Neural progenitor cell (in vitro differentiated cells): ENCODE measurements at places on chromosomes 12 and 14. TPM values are rescaled to one million over a fixed set of nuclear protein-coding genes. Genes with fewer than 3 reads are reported as not detected.
A peak's percentile ranks its signal among the peaks of the same experiment; 100 is the strongest.

Gene DPPA3
- total RNA-seq: 0.13 and 0.25 TPM in 2 replicates

DNA sequence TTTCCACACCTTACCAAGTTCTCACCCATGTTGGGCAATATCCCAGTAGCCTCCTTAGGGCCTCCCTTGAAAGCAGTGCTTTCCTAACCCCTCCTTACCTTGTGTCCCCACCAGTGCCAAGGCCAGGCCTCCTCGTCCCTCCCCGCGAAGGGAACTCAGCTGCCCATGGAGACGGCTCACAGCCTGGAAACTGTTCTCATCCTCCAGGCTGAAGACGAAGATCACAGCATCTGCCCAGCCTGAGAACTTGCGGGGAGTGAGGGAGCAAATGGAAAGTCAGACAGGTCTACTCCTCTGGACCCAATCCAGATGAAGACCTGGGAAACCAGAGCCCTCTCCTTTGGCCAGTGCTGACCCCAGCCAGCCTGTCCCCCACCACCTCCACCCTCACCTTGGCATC lies 4.6 kb downstream of the AGAP2 start:
- peaks cover 10% of the 10 kb centered on the region for H3K4me1 ChIP-seq
- H3K4me3 ChIP-seq: no peak overlapping the region
- no peaks in the 10 kb centered on the region for H3K36me3 ChIP-seq
- no peak for DNase-seq

- H3K27ac ChIP-seq: no peak overlapping the region
- H3K27me3 ChIP-seq: peaks cover 100% of the 10 kb centered on the region
- peak; percentile 27 for DNase-seq
- H3K4me1 ChIP-seq: peaks cover 7% of the 10 kb centered on the region
These were observed 8.5 kb downstream of the FOXG1 start for GRCh38 chr14:28774764-28775735.

Gene IAPP
- total RNA-seq: 0.15 and 0.92 TPM in 2 replicates

GRCh38 chr12:52032446-52032803 lies 18.8 kb upstream of the NR4A1 start:
- H3K27ac ChIP-seq: no peak overlapping the region
- peak overlapping the region; percentile 39 for H3K4me3 ChIP-seq
- no peaks in the 10 kb centered on the region for H3K36me3 ChIP-seq
- peaks cover 30% of the 10 kb centered on the region for H3K4me1 ChIP-seq
- peaks cover 42% of the 10 kb centered on the region for H3K27me3 ChIP-seq

DNA sequence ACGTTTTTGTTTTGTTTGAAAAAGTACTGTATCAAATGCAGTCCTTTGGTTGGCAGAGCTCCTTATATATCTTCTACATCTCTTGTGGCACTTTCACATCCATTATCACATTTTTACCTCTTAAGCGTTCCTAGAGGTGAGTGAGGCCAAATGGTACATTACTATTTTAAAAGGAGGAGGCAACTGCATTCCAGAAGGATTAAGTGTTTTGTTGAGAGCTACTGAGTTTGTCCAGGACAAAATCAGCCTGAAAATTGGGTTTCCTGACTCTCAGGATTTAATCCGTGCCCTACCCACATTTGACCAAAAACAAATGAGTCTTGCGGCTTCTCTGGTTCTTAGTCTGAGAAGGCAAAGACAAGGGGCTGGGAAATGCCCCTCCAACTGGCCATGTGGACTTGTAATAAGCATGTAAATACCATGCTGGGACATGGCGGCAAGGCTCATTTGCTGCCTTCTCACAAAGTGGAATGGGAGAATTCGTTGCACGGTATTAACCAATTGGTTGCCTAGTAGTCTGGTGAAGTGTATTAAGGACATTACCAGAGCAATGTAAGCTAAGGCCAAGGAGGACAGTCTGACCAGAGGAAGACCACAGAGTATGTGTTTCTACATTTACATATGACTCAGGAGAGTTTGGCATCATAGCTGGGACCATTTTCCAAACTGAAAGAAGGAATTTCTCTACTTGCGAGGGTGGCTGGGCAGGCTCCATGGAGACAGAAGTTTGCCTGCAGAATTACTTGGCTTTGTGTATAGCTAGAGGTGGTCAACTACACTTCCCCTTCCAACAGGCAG lies 175.8 kb upstream of the PLXNC1 start:
- no peak overlapping the region for H3K27ac ChIP-seq
- H3K4me3 ChIP-seq: no peak overlapping the region
- peak; percentile 44 for DNase-seq
- peaks cover 22% of the 10 kb centered on the region for H3K4me1 ChIP-seq

DNA sequence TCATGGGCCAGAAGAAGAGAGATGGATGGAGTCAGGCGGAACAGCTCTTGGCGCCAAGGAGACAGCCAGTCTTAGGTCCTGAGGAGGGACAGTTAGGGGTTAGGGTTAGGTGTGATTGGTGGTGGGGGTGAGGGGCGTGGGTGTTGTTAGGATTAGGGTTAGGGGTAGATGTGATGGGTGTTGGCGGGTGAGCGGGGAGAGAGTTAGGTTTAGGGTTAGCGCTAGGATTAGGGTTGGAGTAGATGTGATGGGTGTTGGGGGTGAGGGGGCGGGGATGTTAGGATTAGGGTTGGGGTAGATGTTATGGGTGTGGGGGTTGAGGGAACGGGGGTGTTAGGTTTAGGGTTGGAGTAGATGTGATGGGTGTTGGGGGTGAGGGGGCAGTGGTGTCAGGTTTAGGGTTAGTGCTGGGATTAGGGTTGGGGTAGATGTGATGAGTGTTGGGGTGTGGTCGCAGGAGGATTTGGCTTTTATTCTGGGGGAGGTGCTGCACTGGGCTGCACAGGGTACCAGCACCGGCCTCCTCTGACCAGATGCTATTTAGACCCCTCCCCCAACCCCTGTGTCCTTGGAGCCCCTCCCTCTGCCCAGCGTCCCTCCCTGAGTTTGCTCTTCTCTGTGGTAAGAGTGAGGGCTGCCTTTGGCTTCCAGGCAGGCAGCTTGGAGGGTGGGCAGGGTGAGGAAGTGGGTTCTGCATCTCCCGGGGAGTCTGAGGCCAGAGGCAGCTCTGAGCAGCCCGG lies 35.6 kb upstream of the FBRSL1 start:
- H3K36me3 ChIP-seq: no peaks in the 10 kb centered on the region
- H3K27me3 ChIP-seq: peaks cover 53% of the 10 kb centered on the region
- H3K4me3 ChIP-seq: no peak overlapping the region
- DNase-seq: no peak
- peaks cover 17% of the 10 kb centered on the region for H3K4me1 ChIP-seq

GRCh38 chr14:53401646-53402045 lies 248.5 kb upstream of the DDHD1 start:
- no peak overlapping the region for H3K27ac ChIP-seq
- no peaks in the 10 kb centered on the region for H3K27me3 ChIP-seq
- H3K4me3 ChIP-seq: no peak overlapping the region

DNA sequence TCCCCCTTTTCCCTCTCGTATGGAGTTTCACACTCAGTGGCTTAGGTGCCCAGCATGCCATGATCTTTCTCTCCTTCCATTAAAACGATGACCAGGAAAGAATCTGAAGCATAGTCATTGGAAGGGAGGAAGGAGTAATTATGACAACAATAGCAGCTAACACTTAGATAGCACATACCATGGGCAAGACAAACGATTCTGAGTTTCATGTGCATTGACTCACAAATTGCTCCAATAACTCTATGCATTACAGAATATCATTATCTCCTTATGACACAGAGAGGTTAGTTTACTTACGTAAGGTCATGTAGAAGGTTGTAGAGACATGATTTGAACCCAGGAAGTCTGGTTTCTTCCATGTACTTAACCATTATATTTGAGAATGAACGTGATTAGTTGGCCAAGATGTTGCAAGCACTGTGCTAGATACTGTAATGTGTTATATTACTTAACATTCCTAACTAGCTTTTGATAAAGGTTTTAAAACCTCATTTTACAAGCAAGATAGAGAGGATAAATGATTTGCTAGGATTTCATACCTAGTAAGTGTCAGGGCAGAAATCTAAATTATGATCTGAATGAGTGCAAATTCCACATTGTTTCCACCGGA lies 162.4 kb downstream of the CAND1 start:
- no peak overlapping the region for H3K27ac ChIP-seq
- no peak overlapping the region for H3K4me3 ChIP-seq
- no peak for DNase-seq
- H3K4me1 ChIP-seq: peaks cover 9% of the 10 kb centered on the region
